NCI-H2107 (cell line): ENCODE measurements at places on chromosomes 1 and 21.

- DNase-seq = no peak
These were observed at the start of gene MT1HL1 for GRCh38 chr1:237004116-237004515. Gene MT1HL1, minus strand, starts transcription at chr1:237004441. Its CDS starts 69 bp downstream, at chr1:237004372.

GRCh38 chr21:44792702-44793591 lies 8.7 kb downstream of the UBE2G2 start:
- DNase-seq = peak; percentile 76

DNA sequence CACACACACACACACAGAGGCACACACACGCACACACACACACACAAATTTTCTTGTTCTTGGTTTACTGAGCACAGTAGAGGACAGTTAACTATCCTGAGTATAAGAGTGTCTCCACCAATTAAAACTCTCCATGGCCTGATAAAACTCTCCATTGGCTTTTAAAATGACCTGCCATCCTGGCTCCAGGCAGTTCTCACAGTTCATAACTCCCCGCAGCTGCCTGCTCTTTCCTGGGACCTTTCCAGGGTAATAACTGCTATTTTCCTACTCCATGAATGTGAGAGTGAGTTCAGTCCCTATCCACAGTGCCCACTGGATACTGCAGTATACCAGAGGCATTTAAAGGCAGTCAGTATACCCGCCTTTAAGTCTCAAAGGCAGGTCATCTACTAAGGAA lies 351.5 kb downstream of the PLPP3 start:
- DNase-seq = no peak

DNA sequence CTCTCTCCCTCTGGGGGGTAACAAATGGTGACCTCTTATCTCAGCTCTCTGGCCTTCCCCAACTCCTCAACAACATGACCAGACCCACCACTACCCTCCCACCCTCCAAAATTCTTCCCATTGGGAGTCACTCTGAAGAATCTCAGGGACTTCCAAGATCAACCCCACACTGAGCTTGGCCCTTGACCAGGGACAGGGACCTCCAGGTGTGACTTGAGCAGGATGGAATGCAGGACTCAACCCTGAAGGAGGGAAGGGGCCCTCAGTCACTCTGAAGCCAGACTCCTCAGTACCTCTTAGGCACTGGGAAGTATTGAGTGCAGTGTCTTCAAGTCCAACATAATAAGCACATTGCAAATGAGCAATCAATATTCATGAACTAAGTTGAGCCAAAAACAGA lies 1.9 kb downstream of the CASQ1 start:
- no peak for DNase-seq

- no peak for DNase-seq
These were observed 20.0 kb downstream of the ADAMTS5 start for GRCh38 chr21:26946744-26947446.

DNA sequence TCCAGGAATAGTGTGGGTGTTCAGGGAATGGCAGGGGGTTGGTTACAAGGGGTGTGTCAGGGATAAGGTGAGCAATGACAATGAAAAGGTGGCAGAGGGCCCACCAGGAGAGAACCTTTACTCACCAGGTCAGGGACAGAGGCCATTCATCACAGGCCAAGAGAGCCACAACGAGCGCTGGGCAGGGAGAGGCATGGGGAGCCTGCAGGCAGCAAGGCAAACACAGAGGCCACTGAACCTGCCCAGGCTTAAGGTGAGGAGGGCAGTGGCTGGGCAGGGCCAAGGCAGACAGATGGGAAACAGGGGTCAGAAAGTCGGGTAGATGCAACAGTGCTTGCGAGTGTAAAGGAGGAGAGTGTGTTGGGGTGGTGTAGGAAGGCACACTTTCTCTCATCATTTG lies 28.3 kb upstream of the MYBPHL start:
- no peak for DNase-seq

DNA sequence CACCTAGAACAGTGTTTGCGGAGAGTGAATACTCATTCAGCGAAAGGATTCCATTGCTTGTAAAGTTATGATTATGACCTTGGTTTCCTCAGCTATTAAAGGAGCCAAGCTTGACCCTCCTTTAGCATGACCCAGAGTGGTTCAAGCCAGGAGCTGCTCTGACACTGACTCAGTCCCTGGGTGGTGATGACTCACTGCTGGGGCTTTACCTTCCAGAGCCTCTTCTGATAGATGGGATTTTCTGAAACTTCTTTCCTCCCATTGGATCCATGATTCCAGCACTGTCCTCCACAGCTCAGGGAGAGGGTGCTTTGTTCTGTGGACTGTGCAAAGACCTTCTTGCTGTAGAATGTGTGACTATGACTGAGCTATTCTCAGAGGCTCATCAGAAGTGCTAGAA lies 77.4 kb downstream of the S1PR1 start:
- DNase-seq = no peak

- no peak for DNase-seq
These were observed 41.4 kb upstream of the ACOT11 start for GRCh38 chr1:54506594-54506993.

GRCh38 chr1:91803847-91804545 lies 82.0 kb downstream of the TGFBR3 start:
- DNase-seq = no peak

GRCh38 chr1:65310078-65310587 lies 790 bp downstream of the DNAJC6 start:
- DNase-seq = peak; percentile 57

DNA sequence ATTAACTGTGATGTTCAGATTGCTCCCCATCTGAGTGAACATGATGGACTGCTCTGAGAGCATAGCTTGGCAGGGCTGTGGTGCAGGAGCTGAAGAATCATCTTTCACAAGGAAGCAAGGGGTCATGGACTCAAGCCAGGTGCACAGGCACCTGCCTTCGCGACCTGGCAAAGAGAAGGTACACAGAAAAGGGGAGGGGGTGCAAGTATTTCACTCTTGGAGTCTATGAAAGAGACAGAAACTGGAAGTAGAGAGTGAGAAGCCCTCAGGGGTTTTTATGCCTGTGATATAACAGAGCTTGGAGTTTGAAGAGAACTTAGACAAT lies 232.6 kb upstream of the PLXNA2 start:
- DNase-seq = no peak

GRCh38 chr1:161214369-161214768 lies 726 bp upstream of the FCER1G start:
- no peak for DNase-seq

- DNase-seq = no peak
These were observed 90.4 kb upstream of the AJAP1 start for GRCh38 chr1:4564051-4564450.
